Endothelial cell of umbilical vein (primary cell): ENCODE measurements at places on chromosomes 16 and 17. TPM values are rescaled to one million over a fixed set of nuclear protein-coding genes. Genes with fewer than 3 reads are reported as not detected.

- DNase-seq = no peak
Observed at GRCh38 chr17:76869496-76870376, 1.5 kb downstream of the MGAT5B start.

DNA sequence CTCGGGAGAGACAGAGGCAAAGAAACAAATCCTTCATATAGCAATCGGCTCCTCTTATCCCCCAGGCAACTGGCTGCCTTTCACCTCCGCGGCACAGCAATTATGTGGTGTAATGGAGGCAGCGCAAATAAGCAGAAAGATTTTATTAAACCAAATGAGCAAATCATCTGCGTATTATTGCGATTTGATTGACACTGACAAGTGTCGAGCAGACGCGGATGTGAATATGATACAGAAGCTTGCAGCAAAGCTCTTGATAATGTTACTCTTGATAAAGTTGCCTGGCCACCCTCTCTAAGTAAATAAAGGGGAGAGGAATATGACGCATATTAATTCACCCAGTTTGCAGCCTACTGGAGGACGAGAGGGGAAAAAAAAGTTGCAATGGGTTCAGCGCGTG is 26.5 kb upstream of the AKTIP start:
- no peak for DNase-seq

DNA sequence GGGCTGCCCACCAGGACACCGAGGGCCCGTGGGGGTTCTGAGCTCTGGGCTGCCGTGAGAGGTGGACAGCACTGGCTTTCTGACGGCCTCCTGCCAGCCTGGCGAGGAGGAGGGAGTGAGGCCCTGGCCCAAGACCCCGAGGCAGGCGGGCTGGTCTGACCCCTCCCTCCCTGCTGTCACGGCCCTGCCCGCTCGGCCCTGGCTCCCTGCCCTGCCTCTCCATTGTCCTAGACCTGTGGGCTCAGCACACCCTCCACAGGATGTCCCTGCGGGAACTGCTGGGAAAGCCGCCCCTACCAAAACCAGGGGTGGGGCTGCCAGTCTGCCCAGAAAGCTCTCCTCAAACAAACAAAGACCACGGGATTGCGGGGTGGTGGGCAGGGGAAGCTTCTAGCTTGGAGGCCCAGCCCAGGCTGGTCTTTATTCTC is 20.7 kb downstream of the SPNS2 start:
- peak; percentile 73 for DNase-seq

DNA sequence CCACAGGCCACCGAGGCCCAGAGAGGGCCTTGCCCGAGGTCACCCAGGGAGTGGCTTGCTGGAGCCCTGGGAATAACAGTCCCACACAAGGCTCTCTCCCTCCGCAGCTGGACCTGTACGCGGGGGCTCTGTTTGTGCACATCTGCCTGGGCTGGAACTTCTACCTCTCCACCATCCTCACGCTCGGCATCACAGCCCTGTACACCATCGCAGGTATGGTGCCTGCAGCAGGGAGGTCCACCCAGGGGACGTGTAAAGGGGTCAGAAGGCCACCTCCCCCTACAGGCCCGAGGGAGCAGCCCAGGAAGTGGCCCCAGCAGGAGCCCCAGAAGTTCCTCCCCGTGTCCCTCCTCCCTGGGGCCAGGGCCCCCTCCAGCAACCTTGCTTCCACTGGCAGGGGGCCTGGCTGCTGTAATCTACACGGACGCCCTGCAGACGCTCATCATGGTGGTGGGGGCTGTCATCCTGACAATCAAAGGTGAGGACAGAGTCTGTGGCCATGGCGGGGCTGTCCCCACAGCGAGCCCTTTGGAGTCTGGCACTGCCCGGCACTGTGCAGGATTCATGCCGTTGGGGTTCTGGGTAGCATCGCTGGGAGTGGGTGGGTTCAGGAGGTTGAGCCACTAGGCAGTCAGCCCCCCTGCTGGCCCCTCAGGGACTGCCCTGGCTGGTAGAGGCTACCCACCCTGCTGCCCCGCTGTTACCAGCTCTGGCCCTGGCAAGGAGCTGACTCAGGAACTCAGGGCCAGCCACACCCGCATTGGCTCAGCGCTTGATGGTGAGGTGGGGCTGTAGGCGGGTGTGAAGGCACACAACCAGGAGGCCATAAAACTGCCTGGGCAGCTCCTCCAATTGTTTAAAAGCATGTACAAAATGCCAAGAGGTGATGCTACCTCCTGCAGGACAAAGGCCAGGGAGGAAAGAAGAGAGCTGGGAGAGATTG is 17.3 kb downstream of the SLC5A10 start:
- DNase-seq = peak; percentile 26

- peak; percentile 87 for DNase-seq
Observed at GRCh38 chr16:96935-97381, 18.9 kb downstream of the MPG start.

DNA sequence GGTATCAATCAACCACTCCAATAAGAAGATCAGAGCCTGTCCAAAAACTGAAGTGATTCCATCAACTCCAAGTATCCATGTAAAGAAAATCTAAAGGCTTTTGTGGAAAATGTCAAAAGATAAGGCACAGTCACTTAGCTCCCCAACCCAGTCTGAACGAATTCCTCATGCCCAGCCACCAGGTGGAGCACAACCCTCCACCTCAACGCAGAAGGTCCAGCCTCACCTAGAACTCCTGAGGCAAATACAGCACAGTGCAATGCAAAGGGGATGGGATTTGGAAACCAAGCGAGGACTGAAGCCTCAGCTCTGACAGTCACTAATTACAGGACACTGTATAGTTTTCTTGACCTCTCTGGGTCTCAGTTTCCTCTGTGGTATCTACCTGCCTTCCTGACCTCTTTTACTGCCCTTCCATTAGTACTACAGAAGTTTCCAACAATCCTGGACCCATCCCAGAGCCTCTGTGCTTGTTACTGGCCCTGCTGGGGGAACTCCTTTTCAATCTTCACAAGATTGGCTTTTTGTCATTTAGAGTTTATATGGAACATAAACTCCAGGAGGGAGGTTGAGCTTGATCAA is 2.0 kb downstream of the NCBP3 start:
- peak; percentile 40 for DNase-seq

Gene CCL7
- total RNA-seq = not detected in 2 replicates

Gene MYH8
- not detected in 2 replicates for total RNA-seq

- peak; percentile 54 for DNase-seq
Observed at GRCh38 chr17:57187391-57187790, 68.9 kb upstream of the MSI2 start.

Gene CNGB1
- not detected in 2 replicates for total RNA-seq

DNA sequence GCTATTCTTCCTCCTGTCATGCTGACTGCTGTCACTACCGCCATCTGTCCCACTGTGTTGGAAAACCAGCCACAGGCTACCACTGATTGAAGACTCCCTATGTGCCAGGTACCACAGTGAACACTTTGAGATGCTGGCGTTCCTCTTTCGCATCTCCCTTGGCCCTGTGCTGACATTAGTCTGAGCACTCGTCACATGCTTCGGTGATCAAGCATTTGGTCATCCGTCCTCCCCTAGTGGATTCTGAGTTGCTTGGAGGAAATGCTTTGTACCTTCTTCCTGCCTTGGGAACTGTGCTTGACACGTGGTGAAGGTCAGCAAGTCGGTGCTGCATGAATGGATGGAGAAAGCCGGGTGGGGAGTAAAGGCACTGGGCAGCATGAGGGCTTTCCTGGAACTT is 260.1 kb downstream of the SNX29 start:
- DNase-seq = no peak

DNA sequence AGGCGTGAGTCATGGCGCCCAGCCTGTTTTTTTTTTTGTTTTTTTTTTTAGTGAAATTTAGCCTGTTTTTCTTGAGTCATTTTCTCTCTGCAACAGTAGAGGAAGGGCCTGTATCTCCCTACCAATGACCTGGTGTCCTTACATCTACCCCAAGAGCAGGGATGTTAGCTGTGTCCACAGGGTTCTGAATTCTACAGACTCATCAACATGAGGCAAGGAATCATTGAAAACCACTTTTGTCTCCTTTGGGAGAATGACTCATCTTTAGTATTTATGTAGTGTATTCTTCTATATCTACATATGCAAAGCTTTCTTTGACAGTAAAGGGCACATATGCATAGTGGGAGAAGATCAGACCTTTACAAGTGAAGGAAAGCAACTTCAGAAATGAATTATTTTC is 105.3 kb downstream of the SPECC1 start:
- DNase-seq = no peak

DNA sequence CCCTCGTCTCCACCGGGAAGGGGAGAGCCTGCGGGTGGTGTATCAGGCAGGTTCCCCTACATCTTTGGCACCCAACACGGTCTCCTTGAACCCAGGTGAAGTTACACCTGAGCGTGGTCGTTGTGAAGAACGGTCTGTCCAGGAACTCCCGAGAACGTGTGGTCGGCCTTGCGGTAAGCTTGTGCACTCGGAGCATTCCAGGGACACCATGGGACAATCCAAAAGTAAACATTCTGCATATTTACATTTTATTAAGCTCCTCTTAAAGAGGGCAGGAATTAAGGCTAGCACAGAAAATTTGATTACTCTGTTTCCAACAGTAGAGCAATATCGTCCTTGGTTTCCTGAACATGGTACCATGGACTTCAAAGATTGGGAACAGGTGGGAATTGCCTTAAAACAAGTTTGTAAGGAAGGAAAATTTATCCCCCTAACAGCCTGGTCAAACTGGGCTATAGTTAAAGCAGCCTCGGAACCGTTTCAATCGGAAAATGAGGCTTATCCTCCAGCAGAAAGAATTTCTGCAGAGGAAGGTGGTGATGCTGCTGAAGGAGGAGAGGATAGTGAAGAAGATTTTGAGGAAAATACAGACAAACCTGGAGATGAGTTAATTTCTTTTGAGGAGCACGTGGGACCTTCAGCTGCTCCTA is 18.2 kb downstream of the ALOX15B start:
- no peak for DNase-seq

GRCh38 chr16:50856991-50857390 is 115.1 kb downstream of the CYLD start:
- no peak for DNase-seq

DNA sequence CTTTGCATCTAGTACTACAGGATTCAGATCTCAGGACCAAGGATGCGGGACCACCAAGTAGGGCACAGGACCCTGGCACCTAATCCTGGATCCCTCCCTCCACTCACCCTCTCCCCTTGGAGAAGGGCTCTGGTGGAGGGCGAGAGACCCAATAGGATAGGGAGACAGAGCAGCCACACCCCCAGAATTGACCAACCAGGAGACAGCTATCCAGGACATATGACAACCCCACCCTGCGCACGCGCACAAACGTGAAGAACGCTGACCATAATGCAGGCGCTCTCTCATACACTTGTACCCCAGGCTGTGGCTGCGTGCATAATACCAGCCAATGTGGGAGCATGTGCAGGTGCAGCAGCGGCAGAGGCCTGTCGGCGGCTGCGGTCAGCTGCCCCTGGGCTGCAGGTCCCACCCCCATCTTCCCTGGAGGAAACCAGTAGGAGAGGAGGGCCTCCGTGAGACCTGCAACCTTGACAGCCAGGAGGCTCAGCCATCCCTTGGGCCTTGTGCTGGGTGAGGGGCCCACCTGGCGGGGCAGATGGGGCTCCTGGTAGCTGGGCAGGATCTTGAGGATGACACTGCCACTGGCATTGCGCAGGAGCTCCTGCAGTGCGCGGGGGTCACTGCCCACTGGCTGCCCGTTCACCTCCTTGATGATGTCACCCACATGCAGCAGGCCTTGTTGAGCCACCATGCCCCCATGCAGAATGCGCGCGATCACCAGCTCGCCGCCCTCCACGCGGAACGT is 25.4 kb downstream of the MPP2 start:
- DNase-seq = no peak
